ENCODE measurements at places on chromosomes 7 and 10.

- DNase-seq = no peak
Measured at GRCh38 chr7:140247559-140247958, 70.8 kb upstream of the KDM7A start.

DNA sequence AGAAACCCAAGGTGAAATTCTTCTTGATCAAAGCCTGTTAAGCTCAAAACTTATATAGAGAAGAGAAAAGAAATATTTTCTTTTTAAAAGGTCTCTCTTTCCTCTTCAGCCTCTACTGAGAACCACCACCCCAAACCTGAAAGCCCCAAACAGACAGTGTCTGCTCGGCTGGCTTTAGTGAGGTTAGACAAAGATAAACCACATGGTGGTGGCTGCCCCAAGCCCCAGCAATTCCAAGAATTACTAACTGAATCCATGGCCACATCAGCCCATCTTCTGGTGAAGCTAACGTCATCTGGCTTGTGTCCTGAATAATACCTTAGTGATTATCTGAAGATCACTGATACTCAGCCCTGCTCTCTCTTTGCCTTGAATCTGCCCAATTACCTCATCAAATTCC is 275.0 kb downstream of the ELMO1 start:
- no peak for DNase-seq

DNA sequence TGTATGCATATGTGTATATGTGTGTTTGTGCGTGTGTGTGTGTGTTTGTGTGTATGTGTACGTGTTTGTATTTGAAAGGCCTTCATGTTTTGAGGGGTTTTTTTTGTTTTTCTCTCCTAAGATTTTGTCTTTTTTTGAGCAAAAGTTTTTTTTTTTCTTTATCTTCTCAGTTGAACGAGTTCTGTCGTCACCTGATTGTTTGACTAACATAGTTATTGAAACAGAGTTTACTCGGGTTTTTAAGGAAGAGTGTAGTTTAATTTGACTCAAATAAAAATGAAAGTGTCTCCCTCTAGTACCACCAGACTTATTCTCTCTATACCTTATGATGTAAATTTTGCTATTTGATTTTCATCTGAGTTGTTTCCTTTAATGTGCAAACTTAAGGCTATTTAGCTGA is 73.5 kb downstream of the ST8SIA6 start:
- DNase-seq = no peak

DNA sequence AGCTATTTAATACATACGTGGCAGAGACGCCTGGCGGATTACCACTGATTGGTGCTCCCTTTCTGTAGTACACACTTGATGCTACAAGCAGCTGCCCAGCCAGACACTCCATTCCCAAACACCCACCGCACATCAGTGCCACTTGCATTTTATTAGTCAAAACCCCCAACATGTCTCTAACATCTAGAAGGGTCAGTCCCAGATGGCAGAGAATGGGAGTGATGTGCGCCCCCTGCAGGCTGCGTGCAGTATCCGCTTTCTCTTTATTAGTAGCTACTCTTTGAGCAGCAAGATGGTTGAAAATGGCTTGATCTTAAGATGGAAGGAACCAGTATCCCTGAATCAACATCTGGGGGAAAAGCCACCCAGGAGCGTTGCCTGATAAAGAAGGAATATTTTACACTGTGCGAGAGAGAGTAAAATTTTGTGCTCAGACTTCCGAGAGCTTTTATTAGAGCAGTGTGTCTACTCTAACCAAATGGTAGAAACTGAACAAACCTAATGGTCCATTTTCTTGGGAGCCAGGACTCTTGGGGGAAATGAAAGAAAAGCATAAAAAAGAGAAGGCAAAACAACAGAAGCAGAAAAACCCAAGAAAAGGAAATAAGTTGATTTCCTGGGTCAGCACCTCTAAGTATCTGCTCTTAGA is 78.3 kb downstream of the ST8SIA6 start:
- no peak for DNase-seq

DNA sequence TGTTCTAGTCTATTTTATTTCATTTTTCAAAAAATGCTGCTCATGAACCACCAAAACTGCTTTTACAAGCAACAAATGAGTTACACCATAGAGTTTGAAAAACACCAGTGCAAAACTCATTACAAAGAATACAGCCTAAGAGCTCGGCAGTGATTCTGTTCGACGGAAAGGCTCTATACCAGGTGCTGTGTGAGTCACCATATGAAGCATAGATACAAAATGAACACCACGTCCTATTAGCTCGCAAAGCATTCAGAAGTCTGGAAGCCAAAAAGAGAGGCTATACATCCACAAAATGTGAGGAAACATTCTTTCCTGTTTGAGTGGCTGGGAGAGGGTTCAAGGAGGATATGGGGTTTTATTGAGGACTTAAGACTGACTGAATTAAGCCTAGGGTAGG is 136.1 kb downstream of the ATE1 start:
- DNase-seq = no peak

- no peak for DNase-seq
Measured at GRCh38 chr7:30142710-30143109, 7.9 kb downstream of the MTURN start.

DNA sequence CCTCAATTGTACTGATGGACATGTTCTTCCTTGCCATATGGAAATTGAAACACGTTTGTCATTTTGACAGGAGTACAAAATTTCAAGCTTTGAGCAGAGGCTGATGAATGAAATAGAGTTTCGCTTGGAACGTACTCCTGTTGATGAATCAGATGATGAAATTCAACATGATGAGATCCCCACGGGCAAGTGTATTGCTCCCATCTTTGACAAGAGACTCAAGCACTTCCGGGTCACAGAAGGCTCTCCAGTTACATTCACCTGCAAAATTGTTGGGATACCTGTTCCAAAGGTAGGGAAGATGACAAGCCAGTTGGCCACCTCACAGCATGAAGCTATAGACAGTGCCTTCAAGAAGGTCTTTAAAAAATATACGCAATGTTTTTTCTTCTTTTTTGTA is 43.1 kb downstream of the ATOH7 start:
- DNase-seq = no peak

GRCh38 chr7:41391818-41392217 is 311.1 kb downstream of the INHBA start:
- no peak for DNase-seq

DNA sequence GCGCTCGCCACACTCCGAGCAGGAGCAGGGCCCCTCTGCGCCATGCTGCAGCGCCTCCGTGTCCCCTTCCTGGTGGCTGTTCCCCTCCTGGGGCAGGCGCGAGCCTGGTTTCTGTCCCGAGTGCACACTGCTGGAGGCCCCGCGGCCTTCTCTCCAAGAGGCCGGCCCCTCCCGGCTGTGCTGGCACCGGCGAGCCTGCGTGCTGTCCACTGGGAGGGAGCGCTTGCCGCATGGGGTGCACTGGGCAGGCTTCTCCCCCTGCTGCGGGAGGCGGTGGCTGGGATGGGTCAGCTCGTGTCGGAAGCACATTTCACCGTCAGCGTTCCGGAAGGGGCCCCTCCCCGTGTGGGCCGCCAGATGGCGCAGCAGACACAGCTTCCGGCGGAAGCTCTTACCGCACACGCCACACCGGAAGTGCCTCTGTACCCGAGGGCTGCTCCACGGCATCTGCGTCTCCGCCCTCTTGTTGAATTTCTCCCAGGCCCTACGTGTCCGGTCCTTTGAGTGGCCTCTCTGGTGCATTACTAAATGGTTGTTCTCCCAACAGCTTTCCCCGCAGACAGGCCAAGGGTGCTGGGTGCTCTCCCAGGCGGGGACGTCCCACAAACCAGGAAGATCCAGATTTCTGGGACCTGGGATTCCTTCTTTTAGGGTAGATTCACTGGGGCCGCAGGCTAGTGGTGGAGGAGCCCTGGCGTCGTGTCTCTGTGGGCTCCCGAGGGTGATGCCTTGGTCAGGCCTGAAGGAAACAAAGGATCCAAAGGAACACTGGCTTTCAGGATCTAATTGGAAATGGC is 18.7 kb downstream of the ZNF786 start:
- no peak for DNase-seq

GRCh38 chr7:74262639-74263398 is 8.6 kb upstream of the RFC2 start:
- no peak for DNase-seq

- DNase-seq = no peak
Measured at GRCh38 chr10:10493833-10494232, 523.8 kb upstream of the CELF2 start.

DNA sequence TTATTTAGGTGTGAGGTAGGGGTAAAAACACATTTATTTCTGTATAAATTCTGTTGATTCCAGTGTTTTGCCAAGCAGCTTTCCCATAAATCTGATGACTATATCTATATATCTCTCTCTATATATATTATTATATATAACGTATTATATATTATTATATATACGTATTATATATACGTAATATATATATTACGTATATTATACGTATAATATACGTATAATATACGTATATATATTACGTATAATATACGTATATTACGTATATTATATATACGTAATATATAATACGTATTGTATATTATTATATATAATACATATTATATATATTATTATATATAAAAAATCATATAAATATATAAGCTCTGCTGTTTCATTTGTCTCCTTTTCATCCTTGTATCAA is 163.5 kb downstream of the GPR158 start:
- no peak for DNase-seq

GRCh38 chr7:40772096-40772495 is 637.3 kb downstream of the SUGCT start:
- no peak for DNase-seq

GRCh38 chr7:33053721-33054120 is 8.9 kb downstream of the NT5C3A start:
- DNase-seq = no peak

DNA sequence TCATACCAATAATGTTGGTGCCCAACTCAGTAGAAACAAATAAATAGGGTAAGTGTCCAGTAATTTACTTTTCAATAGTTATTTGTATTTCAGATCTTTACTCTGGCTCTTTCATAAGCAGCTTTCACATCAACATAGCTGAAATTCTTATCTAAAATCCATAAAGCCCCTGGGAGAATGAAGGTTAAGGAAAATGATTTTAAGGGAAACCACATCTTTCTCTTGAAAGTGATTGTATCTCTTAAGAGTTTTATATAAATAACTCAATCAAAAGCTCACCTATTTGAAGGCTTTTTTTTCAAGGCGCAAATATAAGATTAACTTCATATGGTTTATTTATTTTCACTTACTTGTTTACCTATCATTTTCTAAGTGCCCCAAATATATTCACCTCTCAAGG is 324.4 kb downstream of the HGF start:
- no peak for DNase-seq

DNA sequence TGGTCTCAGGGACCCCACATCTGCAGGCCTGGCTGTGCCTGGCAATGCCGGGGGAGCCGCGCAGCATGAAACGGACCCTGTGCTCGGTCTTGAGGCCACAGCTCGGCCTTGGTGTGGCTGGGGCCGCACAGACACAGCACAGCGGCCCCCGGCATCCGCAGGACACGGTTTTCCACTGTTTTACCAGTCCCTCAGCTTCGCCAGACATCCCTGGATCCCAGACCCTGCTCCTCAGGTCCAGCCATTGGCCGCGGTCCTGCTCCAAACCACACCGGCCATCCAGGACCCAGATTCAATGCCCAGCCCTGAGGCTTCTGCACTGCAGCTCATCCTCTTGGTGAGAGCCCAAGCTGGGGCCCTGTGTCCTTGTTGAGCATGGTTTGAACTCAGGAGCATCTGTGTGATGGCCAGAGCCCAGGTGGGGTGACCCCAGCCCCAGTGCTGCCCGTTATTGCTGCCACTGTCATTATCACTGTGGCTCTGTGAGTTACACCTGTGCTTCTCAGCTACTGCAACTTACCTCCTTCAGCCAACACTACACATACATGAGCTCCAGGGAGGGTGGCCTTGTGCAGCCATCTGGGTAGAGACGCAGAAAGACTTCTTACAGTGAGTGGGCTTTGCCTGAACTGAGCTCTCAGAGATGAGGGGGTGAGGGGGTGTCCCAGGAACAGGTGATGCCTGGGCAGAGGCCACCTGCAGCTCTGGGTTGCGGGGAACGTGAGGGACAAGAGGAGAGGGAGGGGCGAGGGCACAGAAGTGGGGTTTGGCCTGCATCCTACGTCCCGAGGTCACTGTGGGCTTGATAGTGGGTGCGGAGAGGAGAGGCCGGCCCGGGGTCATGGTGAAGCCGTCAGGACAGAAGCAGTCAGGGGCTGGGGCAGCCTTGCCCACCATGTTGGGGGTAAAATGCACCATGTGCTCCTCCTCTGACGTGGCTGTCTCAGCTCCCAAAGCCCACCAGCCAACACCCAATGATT is 567.6 kb downstream of the PTPRN2 start:
- DNase-seq = no peak
